SIG-M5 (cell line): ENCODE measurements at places on chromosomes 7 and 10.

DNA sequence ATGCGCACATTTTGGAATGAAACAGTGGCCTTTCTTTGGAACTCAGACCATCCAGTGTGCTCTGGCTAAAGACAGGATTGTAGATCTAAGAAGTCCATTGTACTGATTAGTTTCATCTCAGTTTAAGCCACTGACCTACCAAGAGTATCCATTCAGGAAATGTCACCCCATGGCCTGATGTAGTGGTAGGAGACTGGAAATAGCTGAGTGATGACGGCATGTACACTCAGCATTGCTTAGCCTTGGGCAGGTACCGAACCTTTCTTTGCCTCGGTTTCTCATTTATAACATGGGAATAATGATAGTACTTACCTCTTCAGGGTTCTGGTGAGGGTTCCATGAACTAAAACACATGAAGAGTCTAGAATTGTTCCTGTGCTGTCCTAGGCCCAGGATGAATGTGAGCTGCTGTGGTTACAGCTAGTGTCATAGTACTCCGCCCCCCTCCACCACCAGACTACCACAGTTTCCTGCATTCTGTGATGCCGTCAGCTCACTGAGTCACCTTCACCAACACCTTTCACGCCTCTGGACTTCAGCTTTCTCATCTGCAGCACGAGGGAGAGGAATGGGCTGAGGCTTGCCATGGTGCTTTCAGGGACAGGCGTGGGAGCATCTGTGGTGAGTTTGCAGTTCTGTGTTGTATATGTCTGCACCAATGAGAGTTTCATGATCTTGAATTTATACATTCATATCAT, 484.0 kb upstream of the GALNT17 start:
- no peak for DNase-seq

- DNase-seq, result no peak
These were observed 11.2 kb downstream of the ANKMY2 start for GRCh38 chr7:16634271-16634738.

DNA sequence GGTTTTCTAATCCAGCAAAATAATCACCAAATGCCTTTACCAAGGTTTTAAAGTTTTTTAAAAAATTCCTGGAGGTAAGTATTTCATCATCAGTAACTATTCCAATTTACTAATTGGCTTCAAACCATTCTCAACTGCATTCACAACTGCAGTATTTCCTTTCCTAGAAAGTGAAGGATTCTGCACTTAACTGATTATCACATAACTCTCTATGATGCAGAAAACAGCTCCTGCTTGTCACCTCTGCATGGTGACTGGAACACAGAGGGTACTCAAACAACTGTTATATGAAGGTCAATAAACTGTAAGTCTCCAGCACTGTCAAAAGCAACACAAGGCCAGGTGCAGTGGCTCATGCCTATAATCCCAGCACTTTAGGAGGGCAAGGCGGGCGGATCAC, 42.6 kb downstream of the SRPK2 start:
- no peak for DNase-seq

GRCh38 chr7:127884066-127884559, 147.1 kb downstream of the LRRC4 start:
- DNase-seq, result no peak

- no peak for DNase-seq
These were observed 695 bp upstream of the VDAC2 start for GRCh38 chr10:75209921-75210281.

GRCh38 chr10:95254629-95255028, 36.2 kb downstream of the PDLIM1 start:
- no peak for DNase-seq

DNA sequence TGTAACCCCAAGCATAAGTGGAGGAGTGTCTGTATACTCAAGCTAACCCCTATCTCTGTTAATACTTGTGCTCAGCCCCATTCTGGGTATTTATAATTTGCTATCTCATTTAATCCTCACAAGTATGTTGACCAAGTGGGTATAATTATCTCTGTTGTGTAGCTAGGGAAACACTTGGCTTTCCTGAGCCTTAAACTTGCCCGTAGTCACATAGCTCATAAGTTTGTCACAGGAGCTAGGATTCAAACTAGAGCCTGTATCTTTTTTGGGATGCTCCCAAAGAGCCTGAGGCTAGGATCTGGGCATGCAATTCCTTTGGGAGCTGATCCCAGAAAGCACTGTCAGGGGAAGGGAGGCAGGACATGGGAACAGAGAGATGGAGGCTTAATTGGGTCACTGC, 377.4 kb downstream of the GALNT17 start:
- DNase-seq, result no peak
